ENCODE measurements at places on chromosomes 12 and 14.

DNA sequence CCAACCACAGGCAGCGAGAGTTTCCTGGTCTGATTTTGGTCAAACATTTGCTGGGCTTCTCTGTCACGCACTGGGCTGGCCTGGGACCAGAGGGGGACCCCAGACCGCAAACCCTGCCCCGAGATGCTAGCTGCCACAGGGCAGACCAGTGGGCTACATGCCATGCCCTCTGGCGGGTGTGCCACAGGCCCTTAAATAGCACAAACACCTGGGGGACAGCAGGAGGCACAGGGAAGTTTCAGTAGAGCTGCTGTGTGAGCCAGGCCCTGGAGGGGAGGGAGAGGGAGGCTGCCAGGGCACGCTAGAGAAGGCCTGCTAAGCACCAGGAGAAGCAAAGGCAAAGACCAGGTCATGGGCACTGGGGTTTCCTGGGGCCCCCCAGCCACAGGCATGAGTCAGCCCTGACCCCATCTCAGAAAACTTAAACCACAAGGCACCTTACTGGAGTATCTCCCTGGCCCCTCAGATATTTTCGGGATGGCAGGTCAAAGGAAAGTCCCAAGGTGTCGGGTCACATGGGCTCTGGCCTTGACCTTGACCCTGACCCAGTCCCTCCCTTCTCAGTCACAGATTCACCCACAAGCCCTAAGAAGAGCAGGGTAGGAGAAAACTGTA is 29.2 kb downstream of the ITPK1 start:
- no peak for DNase-seq

DNA sequence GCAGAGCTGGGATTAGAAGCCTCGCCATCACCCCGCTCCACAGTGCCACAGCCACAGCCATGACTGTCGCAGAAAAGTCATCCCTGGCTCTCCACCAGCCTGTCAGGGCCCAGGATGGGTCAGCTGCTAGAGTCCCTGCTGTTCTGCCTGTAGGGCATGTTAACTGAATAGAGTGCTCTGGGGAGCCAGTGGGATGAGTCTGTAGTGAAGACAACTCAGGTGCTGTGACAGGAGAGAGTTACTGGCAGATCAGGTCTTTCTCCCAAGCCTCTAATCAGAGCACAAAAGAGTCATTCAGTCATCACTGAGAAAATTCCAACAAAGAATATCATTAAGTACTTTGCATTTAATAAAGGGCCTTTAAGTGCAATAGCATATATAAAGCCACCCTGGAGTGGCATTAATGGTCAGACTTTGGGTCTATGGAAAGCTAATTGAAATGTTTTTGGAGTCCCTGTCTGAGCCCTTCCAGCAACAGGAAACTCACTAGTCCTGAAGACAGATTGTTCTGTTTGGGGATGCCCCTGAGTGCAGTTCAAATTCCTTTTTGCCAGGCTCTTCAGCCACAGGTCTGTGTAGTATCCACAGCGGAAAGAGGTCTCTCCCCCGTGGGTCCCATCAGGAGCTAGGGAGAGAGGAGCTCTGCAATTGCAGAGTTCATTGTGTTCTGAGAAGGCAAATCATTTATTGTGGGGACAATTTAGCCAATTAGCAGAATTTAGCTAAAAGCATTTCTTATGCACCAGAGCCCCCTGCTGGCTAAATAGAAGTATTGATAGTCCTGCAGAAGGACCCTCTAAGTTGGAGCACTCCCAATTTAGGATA is 45.2 kb upstream of the C14orf132 start:
- DNase-seq, result peak; percentile 22

DNA sequence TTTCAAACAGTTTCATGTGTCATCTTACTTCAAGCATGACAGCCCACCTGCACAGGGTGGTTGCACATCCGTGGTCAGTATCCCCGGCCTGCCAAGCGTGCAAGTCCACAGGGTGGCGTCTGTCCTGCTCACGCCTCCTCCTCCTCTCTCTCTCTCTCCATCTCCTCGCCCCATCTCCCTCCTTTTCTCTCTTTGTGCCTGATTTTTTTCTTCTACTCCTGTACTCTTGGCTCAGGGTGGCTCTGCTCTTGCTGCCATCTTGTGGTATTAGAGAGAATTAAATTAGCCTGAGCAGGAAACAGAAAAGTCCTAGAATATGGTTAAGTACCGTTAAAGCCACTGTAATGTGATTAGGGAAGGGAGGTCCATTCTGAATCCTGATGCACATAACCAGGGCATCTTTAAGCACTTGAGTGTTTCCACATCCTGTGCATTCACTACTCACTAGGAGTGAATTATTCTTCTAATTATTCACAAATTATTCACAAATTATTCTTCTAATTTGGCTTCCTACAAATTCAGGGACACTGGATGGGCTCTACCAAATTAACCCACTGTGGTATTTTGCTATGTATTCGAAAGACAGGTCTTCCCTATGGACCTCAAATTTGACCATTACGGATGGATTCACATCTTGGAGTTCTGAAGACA is 25.5 kb upstream of the DTX1 start:
- peak; percentile 39 for DNase-seq

DNA sequence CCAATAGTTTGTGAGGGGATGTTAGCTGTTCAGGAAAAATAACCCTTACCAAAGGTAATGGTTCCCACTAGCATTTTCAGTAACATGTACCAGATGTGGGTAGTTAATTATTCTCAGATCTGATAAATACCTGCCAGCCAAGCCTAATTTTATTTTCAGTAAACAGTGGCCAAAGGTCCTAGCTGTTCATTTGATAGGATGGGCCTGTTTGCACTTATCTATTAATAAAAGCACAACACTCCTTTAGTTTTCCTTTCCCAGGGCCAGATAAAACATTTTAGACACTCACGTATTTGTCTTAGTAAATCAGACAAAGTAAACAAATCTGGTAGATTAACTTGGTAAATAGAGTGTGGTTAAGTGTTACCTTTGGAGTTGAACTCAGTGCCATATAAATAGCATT is 345.1 kb downstream of the RAD51B start:
- DNase-seq, result no peak

GRCh38 chr12:105357162-105357691 is 26.7 kb downstream of the C12orf75 start:
- no peak for DNase-seq

DNA sequence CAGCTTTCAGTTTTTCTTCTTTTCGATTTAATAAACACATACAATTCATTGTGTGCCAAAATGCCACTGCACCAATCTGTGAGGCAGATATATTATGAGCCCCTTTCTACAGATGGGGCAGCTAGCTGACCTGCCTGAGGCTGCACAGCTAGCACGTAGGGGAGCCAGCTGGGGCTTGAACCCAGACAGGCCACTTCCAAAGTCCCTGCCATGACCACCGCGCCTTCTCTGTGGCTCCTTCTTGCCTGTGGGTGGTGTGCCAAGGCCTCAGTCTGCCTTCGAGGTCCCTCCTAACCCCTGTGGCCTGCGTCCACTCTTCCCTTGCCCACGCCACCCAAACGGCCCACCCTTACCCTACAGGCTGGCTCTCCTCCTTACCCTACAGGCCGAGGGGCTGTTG is 16.2 kb downstream of the FAM222A start:
- no peak for DNase-seq

GRCh38 chr12:47504775-47505446 is 200.9 kb downstream of the RPAP3 start:
- DNase-seq, result no peak

DNA sequence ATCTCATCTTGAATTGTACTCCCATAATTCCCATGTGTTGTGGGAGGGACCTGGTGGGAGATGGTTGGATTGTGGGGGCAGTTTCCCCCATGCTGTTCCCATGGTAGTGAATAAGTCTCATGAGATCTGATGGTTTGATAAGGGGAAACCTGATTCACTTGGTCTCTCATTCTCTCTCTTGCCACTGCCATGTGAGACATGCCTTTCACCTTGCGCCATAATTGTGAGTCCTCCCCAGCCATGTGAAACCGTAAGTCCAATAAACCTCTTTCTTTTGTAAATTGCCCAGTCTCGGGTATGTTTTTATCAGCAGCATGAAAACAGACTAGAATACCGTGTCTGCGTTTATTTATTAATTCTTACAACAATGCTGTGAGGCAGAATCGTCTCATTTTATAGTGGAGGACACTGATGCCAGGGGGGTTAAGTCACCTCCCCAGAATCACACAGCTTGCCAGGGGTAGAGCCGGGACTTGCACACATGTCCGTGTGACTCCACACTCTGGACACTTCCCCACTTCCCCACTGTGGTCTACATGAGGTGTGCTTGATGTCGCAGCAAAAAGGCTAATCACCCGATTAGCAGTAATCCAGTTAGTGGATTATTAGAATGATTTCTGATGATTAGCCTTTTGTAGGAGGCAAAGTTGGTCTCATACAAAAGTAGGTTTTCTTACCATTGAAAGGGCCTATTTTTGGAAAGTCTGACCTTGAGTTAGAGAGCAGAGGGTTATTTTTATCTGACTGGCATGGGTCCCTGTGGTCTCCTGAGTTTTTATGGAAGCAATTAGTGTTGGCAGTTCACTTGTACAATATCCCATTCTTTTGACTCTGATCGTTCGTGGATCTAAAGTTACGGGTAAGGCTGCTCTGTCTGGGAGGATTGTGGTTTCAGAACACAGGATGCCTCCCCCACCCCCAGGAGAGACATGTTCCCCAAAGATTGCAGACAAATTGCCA is 47.4 kb upstream of the BCL7A start:
- DNase-seq, result no peak

DNA sequence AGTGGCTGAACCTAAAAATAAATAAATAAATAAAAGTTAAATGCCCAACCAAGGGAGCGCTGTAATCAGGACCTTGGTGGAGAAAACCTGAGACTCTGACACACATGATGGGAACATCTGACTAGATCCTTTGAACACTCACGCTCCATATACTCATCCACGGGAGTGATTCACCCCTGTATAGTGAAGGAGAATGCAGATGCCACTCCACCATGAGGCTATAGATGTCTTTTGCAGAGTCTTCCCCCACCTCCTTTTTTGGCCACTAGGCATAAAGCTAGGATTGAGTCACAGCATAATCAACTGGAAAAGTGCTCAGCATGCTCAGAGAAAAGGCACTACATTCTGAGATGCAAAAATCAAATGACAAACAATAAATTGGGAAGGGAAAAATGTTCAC is 19.0 kb downstream of the ADAM20 start:
- no peak for DNase-seq

GRCh38 chr12:75978677-75979076 is 52.9 kb downstream of the PHLDA1 start:
- no peak for DNase-seq

GRCh38 chr14:69855180-69855832 is 23.9 kb upstream of the SMOC1 start:
- no peak for DNase-seq

DNA sequence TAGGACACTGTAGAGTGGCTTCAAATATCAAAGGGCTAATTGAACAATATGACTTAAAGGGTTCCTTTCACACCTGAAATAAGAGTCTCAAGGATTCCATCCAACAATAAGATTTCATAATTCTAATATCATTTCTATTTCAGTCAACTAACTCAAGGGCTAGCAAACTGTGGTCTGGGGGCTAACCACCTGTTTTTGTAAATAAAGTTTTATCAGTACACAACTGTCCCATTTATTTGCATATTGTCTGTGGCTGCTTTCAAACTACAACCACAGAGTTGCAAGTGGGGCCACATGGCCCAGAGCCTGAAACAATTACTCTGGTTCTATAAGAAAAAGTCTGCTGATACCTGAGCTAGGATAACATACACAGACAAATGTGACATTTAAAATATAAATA is 29.1 kb downstream of the MED13L start:
- no peak for DNase-seq

DNA sequence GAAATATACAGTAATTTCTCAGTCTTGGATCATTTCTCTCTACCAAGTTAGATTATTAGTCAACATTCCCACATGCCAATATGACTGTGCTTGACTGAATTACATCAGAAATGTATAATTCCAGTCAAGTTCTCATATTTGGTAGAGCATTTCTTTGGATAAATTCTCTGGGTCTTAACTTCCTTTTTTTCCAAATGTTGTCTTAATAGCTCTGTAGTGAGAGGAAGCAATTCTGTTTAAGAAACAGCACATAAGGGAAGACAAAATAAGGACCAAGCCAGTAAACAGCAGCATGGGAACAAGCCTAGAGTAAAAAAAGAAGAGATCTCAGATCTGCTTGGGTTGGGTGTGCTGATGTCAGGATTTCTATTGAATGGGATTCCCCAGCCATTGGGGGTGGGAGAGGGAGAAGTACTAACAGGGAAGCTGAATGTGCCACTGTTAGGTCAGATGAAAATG is 14.2 kb upstream of the DYRK2 start:
- DNase-seq, result no peak

- no peak for DNase-seq
Observed at GRCh38 chr12:45670346-45671065, 59.0 kb upstream of the ARID2 start.

- no peak for DNase-seq
Observed at GRCh38 chr12:18139254-18139653, 49.3 kb upstream of the RERGL start.

GRCh38 chr14:27253966-27254365 is 656.1 kb upstream of the NOVA1 start:
- no peak for DNase-seq

GRCh38 chr14:99038431-99038820 is 233.6 kb downstream of the BCL11B start:
- DNase-seq, result no peak

DNA sequence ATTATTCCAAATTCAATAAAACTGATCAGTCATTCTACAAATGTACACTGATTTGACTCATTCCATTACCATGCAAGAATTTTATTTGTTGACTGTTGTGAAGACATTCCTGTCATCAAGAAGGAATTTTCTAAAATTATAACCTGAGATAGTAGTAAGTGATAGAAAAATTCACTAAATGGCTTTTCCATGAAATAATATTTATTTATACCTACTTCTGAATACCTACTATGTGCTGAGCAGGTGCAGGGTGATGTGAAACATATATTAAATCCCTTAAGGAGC is 841.7 kb downstream of the NRXN3 start:
- DNase-seq, result no peak
